ENCODE measurements at places on chromosomes 2 and 18. TPM values are rescaled to one million over a fixed set of nuclear protein-coding genes. Genes with fewer than 3 reads are reported as not detected.

GRCh38 chr2:229715895-229716507 lies 1.6 kb upstream of the DNER start:
- DNase-seq: no peak

DNA sequence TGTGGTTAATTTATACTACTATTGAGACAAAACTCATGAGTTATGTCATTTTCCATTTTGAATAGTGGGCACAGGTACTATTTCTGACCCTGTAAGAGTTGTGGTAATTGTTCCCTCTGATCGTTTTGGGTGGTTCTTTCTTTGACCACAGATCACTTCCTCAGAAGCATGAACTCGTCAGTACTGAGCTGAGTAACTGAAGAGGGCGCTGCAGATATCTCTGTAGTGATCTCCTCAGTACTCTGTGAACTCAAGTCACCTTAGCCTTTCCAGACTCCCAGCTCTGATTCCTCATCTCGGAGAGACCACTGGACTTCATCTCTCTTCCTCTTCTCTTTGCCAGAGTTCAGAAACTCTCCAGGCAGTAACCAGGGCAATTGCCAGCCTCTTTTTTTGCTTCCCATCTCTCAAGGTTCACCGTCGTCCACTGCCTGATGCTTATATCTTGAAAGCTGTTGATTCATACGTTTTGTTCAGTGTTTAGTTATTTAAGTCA lies 9.4 kb upstream of the IL1RL1 start:
- no peak for DNase-seq

- no peak for DNase-seq
These were observed 32.0 kb upstream of the MC4R start for GRCh38 chr18:60404486-60405085.

The STAM2 gene
- 30.5 TPM for total RNA-seq

The NIF3L1 gene
- 19.1 TPM for total RNA-seq

The C1GALT1C1L gene
- total RNA-seq: 2.2 TPM

- DNase-seq: no peak
These were observed 52.4 kb downstream of the PMS1 start for GRCh38 chr2:189836644-189837043.

DNA sequence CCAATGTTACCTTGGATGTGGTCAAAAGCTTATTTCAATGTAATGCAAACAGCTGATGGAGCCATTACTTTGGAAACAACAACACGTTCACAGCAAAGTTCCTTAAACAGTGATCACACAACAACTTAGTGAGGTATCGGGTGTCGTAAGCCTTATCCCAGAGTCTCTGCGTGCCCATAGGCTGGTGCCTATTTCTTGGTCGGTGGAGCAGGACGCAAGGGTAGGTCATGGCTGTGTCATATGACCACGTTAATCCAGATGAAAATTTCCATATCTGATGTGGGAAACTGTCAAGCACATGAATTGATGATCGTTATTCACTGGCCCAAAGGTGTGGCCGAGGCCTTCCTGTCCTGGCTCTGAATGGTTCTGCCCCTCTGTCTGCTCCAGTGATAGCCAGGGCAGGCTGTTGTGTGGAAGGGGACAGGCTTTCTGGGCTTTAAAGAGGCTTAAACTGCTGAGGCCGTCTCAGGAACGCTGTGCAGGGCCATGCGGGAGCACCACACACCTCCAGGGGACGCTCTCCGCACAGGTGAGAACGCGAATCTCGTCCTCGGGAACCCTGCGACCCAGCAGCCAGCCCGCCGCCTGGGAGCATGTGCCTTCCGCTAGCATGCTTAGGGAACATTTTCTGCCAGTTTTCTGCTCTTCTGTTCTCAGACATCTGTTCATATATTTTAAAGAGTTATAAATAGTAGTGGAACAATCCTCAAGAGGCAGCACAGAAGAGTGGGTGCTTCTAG lies 90.6 kb downstream of the KCTD1 start:
- DNase-seq: no peak

DNA sequence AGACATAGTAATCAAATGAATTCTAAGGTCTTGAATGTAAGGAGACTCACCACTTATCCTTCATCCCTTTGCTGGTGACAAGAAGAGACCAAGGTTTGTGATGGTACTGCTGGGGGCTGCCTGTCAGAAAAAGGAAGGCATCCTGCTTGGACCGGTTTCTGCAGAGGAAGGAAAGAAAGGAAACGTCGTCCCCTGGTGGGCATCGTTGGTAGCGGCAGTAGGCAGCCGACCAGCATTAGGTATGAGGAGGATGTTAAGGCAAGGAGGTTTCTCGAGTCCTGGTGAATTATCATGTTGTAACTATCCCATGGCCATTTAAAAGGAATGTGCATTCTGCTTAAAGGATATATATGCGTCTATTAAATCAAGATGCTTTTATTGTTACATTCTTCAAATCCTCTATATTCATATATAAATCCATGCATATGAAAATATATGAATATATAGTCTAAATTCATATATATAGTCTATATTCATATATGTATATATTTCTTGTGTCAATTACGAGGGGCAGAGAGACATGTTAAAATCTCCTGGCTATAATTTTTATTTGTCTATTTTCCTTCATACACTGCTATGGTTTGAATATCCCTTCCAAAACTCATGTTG lies 94.4 kb upstream of the TGFA start:
- DNase-seq: peak; percentile 56

DNA sequence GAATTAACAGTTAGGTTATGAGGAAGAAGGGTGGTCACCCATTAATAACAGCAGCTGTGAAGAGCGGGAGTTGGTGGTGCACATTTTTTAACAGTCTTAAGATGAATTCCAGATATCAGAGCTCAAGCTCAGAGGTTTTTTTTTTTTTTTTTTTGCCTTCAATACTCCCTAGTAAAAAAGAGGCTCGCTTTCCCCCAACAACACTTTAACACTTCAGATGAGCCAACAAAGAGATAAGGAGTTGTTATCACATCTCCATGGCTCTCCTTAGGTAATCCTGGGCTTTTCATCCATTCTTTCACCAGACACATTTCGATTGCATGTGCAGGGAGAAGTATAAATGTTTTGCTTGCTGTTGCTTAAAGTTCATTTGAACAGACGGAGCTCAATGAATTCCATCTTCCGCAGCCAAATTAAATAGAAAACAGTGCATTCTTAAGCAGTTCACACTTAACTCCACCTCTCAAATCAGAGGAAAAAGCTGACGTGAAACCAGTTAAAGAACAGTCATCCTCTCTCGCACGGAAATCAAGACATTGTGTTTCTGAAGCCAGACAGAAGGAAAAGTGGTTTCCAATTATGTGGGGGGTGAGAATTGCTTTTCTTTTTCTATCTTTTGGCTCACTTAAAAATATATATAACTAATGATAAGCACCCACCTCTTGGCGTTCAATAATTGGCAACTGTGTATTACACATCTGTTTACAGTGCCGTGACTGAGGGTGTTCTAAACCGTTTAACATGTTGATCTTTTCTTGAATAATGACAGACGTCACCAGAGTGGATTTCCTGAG lies 118.2 kb downstream of the ZNF521 start:
- no peak for DNase-seq

The COL6A3 gene
- total RNA-seq: 105 TPM

The FSIP2 gene
- 0.46 TPM for total RNA-seq

The REG1B gene
- total RNA-seq: not detected

The NXPH2 gene
- total RNA-seq: 2.1 TPM

- DNase-seq: no peak
These were observed 102.4 kb downstream of the CACNB4 start for GRCh38 chr2:151996243-151997003.

GRCh38 chr2:150174971-150175421 lies 312.5 kb downstream of the RND3 start:
- no peak for DNase-seq

The TTR gene
- not detected for total RNA-seq

GRCh38 chr2:101012054-101012705 lies 10.1 kb downstream of the RPL31 start:
- no peak for DNase-seq

GRCh38 chr18:59229191-59229590 lies 9.2 kb downstream of the GRP start:
- DNase-seq: no peak

DNA sequence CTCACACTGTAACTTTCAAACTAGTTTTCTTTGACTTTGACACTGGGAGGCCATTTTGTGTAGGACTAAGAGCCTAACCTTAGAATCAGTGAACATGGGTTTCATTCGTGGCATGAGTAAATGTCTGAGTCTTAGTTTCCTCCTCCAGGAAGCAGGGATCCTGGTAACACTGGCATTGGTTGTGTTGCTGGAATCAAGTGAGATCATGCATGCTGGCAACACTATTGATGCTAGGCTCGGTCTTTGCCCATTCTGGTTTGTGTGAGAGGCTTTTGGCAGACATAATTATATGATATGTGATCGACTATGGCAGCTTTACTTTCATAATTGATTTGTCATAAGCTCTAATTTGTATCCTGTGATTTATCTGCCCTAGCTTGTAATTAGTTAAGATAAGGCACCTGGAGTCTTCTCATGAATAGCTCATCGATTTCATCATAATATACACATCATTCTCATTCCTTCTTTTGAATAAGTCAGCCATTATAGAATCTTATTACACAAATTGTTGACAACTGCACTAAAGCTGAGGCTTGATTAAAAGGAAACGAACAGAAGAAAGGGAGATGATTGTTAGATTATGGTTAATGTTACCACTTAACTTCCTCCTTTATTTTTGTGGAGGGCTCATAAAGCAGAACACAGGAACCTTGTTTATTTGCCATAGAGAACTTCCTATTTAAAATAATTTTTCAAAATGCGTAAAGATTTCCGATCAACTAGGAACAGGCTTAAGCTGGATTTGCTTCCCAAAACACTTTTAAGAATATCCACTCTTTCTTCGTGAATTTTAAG lies 12.6 kb downstream of the PPP1R1C start:
- no peak for DNase-seq

- DNase-seq: no peak
These were observed 111.5 kb upstream of the LGALSL start for GRCh38 chr2:64342195-64343099.

- no peak for DNase-seq
These were observed 744 bp downstream of the POU3F3 start for GRCh38 chr2:104854498-104855220.

GRCh38 chr2:108538000-108538625 lies 3.8 kb downstream of the LIMS1 start:
- no peak for DNase-seq

- no peak for DNase-seq
These were observed 22.9 kb upstream of the GNAL start for GRCh38 chr18:11666176-11666575.

DNA sequence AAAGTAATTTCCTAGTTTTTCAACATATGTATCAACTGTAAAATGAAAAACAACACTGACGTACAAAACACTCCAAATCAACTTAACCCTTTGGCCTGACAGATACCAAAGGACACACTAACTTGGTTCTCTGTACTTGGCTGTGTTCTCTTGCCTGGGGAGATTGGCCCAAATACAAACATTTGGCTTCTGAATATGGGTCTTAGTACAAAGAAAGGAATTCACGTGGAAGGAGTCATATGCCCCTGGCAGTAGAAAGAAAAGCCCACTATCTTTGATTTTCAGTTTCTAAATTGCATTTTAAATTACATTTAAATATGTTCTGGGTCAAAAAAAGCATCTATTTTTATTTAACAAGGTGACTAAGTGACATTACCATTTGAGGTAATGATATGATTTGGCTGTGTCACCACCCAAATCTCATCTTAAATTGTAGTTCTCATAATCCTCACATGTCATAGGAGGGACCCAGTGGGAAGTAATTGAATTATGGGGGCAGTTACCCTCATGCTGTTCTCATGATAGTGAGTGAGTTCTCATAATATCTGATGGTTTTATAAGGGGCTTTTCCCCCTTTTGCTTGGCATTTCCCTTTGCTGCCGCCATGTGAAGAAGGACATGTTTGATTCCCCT lies 153.6 kb upstream of the CCDC195 start:
- DNase-seq: no peak

The ECEL1 gene
- total RNA-seq: 0.19 TPM

DNA sequence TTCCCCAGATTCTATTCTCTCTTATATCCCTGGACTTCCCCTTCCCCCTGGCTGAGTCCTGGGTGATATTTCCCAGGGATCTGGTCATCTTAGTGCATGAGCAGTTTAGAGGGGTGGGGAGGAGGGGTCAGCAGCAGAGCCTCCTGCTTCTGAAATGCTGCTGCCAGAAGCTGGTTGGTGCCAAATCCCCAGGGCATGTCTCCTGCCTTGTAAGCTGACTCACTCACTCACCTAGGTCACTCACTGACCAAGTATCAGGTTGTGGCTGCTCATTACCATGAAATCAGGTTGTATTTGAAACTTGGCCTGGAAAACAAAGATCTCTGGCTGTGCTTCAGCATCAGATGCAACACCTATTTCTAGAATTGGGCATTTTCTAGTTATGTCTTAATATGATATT lies 14.3 kb downstream of the GPR39 start:
- DNase-seq: no peak

DNA sequence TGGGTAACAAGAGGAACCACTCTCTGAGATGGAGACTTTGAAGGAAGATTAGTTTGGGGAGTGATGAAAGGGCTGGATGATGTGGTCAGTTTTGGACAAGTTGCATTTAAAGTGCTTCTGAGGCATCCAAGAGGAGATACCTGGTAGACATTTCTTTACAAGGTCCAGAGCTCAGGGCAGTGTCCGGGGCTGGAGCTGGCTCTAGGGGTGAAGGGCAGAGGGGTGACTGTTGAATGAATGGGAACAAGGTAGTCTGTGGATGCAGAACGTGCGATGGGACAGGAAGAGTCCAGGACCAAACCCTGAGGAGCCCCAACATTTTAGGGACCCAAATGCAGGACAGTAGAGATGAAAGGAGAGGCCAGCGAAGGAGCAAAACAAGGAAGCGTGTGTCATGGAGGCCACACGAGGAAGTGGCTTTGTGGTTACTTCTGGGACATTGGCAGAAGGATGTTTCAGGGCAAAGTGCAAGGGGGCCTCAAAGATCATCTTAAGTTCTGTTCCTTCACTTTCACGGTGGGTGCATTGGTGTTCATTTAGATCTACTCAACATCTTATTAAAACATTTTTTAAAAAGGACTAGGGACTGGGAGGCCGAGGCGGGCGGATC lies 13.6 kb upstream of the GPR35 start:
- DNase-seq: no peak

The RNASEH1 gene
- total RNA-seq: 23.7 TPM

Measured in omental fat pad (tissue), 4 donors.